NCI-H1930 (cell line): ENCODE measurements at places on chromosomes 3 and 15.

DNA sequence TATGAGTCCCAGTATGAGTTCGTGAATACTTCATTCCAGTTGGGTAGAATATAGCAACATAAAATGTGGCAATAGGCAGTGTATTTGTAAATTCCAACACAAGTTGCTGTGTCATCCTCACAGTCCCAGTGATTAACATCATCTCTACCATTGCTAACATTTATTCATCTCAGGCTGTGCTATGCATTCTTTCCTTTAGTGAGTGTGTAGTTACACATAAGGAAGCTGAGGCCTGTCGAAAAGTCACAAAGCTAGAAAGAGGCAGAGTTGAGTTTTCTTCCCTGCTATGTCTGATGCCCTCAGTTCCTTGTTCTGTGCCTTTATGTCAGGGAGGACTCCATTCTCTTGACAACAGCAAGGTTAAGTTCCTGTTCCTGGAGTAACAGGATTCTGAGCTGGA, 96.4 kb downstream of the FNDC3B start:
- DNase-seq = no peak

DNA sequence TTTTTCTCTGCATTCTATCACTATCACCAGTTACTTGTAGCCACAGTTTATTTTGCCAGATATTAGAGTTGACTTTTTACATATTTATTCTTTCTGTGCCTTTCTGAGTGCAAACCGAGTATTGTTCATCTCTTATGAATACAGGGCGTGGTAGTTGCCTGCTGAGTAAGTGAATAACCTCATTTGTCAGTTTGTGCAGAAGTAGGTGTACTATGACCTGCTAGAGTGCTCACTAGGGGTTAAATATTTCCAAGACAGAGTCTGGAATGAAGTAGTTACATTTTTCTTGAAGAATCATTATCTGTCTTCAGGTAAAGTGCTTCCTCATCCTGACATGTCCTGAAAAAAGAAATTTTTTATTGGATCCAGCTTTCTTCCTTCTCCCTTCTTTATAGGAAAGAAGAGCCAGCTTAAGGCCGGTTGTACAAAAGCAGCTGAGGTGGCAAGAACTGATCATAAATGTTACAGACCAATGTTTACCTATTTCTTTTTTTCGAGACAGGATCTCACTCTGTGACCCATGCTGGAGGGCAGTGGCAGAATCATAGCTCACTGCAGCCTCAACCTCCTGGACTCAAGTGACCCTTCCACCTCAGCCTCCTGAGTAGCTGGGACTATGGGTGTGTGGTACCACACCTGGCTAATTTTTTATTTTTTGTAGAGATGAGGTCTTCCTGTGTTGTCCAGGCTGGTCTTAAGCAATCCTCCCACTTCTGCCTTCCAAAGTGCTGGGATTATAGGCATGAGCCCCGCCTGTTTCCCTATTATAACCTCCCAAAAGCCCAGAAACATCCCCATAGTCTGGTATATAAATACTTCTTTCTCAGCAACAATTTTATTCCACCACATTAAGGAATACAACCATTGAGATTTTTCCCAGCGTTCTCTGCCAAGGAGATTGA, 182.5 kb downstream of the TPRG1 start:
- DNase-seq = no peak

DNA sequence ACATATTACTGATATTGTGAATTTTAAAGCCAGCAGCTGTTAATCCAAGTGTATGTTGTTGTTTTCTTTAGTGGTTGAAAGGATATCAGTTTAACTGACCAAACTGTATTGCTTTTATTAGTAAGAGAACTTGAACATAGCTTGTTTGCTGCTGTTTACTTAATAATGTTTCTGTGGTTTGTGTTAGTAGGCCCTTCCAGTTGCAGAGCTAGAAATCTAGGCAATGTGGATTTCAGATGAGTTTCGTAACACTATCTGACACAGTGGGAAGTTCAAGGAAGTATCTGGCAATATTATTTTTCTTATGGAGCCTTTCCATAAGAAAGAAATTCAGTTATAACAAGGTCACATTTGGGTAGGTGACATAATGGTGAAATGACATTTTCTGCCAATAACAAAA, 18.5 kb downstream of the ZNF609 start:
- DNase-seq = no peak

DNA sequence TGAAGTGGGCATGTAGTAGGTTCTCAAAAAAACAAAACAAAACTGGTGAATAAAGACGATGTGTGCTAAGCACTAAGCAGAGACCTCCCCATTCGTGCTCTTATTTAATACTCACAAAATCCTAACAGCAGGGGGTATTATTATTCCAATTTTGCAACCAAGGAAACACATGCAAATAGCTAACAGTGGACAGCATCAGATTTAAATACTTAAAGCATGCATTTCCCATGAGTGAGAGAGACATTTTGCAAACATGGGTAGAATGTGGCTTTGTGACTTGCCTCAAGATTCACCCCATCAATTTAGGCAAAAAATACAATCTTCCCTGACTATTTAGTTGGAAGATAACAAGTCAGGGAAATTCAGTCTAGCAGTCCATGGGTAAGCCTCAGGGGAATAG, 946.2 kb upstream of the CFAP20DC start:
- DNase-seq = no peak

GRCh38 chr15:75235760-75236729, 22.1 kb upstream of the GOLGA6C start:
- DNase-seq = no peak

GRCh38 chr3:62982795-62983455, 107.7 kb upstream of the CADPS start:
- no peak for DNase-seq

GRCh38 chr15:42992626-42993025, 72.0 kb upstream of the TTBK2 start:
- DNase-seq = no peak

DNA sequence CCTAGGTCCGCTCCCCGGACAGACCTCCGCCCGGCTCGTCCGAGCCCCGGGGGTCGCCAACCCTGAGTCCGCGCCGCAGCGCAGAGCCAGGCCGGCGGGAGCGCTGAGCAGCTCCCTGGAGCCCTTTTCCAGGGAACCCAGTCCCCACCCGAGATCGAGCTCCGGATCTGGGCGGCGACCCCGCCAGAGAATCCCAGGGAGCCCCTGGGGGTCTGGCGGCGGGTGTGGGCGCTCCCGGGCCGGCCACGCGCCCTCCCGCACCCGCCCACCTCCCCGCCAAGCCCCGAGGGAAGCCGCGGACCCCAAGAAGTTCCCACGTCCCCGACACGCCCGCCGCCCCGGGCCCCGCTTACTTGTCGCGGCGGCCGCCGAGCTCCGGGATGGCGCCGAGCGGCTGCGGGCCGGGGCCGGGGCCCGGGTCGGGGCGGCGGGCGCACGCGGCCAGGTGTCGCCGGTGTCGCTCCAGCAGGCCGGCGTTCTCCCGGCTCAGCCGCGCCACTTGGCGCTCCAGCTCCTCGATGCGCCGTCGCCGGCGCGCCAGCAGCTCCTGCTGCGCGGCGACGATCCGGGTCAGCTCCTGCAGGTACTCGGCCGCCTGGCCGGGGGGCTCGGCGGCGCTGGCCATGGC, 137.7 kb downstream of the NUP210 start:
- no peak for DNase-seq

DNA sequence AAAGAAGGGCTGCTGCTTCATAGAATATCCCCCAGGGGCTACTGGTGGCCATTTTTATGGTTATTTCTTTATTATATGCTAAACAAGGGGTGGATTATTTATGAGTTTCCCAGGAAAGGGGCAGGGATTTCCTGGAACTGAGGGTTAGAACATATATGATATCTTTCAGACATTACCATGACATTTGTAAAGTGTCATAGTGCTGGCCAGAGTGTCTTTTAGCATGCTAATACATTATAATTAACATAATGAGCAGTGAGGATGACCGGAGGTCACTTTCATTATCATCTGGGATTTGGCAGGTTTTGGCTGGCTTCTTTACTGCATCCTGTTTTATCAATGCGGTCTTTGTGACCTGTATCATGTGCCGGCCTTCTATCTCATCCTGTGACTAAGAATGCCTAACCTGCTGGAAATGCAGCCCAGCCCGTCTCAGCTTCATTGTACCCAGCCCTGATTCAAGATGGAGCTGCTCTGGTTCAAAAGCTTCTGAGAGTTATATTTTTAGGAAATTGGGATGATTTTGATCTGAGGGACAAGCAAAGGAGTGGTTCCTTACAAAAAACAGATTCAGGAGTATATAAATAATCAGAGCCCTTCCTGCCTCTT, 9.1 kb upstream of the ZBTB20 start:
- DNase-seq = no peak

GRCh38 chr15:84721371-84721770, 5.4 kb upstream of the SEC11A start:
- no peak for DNase-seq
